Smooth muscle cell of bladder (primary cell): ENCODE measurements at places on chromosomes 2 and 18. TPM values are rescaled to one million over a fixed set of nuclear protein-coding genes. Genes with fewer than 3 reads are reported as not detected.

ERFE gene
- 1.7 and 7.3 TPM in 2 replicates for total RNA-seq

OSR1 gene
- 12.1 and 36.5 TPM in 2 replicates for total RNA-seq

FOXI3 gene
- not detected in 2 replicates for total RNA-seq

ARHGEF33 gene
- 0.57 and 0.74 TPM in 2 replicates for total RNA-seq

SCN3A gene
- total RNA-seq = 1.00 and 3.1 TPM in 2 replicates

GLB1L gene
- 22.3 and 38.6 TPM in 2 replicates for total RNA-seq

DSC3 gene
- 0.09 and 0.14 TPM in 2 replicates for total RNA-seq

IKZF2 gene
- 4.4 and 5.1 TPM in 2 replicates for total RNA-seq

PDK1 gene
- total RNA-seq = 19.3 and 29.3 TPM in 2 replicates
